Stimulated activated naive CD8-positive, alpha-beta T cell treated with anti-CD3 and anti-CD28 coated beads, Interleukin-15, Interleukin-2, amounts not matched to agents 100 U/mL and 50 U/mL, for 24 hours (primary cell): ENCODE measurements at places on chromosomes 16 and 17.

GRCh38 chr17:57135789-57136291 is 50.8 kb downstream of the AKAP1 start:
- no peak for DNase-seq

GRCh38 chr16:77599793-77600415 is 122.4 kb upstream of the NUDT7 start:
- DNase-seq = peak; percentile 22

- DNase-seq = no peak
Measured at GRCh38 chr17:29958947-29959657, 17.7 kb downstream of the EFCAB5 start.

GRCh38 chr16:47643323-47644000 is 182.3 kb downstream of the PHKB start:
- DNase-seq = no peak

DNA sequence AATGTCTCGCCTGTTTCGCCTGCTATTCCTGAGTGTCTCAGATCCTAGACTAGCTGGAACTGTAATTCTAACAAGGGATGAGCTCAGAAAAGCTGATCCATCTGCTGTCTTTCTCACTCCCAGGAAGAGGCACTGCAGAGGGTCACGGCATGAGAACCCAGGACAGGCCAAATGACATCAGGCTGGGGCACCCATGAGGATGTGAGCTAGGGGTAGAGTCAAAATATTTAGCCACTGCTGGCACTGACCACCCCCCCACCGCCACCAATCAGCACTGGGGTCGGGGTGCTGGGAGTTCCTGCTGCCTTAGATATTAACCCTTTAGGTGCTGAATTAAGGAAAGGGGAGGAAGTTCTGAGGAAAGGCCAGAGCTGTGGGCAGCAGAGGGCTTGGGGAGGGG is 112.4 kb downstream of the IRX3 start:
- DNase-seq = no peak

GRCh38 chr17:6526362-6527152 is 29.8 kb downstream of the PITPNM3 start:
- no peak for DNase-seq

DNA sequence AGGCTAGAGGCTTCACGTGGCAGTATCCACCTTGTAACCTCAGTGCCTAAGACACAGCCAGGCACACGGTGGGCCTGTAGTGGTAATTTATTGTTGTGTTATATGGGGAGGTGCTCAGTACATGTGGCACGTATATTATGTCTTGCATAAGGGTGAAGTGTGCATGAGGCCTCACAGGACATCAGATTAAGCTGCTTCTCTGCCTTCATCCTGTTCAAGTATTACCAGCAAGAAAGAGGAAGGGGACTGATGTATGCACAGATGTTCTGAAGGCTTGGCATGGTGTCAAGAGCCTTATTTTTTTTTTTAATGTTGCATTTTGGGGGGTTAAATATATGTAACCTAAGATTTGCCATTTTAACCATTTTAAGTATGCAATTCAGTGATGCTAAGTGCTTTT is 71.6 kb downstream of the ABCC1 start:
- no peak for DNase-seq

DNA sequence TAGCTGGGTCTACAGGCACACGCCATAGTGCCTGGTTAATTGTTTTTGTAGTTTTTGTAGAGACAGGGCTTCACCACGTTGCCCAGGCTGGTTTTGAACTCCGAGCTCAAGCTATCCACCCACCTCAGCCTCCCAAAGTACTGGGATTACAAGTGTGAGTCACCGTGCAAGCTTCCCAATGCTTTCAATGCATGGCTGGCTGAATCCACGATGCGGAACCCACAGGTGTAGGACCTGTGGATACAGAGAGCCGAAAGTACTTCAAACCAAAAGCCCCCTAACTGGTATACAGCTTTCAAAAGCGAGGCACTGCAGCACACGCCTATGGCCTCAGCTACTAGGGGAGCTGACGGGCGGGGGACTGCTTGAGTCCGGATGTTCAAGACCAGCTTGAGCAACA is 44.8 kb downstream of the METTL16 start:
- DNase-seq = no peak

DNA sequence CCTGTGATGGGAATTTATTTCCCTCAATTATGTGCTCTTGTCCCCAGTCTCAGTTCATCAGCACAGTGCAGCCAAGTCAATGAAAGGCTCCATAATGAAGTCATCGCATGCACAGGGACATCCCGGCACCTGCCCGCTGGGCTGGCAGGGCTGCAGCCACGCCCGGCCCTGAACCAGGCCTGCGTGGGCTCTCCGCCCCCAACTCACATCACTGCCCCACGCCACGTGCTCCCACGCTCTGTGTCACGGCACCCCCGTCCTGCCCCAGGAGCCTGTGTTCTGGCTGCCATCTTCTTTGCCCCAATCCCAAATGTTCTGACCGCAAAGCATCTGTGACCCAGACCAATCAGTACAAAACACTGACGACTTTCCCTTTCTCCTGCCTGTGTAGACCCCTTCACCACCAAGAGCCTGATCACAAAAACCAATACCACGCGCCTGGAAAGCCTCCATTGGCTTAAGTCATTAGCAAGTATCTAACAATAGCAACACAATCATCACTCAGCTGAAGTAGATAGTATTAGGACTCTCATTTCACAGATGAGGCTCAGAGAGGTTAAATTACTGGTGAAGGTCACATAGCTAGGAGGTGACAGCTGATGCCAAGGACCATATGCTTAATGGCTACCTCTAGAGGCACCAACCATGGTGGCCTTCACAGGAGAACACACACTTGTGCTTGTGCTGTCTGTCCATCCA is 202.5 kb downstream of the ZFHX3 start:
- no peak for DNase-seq

DNA sequence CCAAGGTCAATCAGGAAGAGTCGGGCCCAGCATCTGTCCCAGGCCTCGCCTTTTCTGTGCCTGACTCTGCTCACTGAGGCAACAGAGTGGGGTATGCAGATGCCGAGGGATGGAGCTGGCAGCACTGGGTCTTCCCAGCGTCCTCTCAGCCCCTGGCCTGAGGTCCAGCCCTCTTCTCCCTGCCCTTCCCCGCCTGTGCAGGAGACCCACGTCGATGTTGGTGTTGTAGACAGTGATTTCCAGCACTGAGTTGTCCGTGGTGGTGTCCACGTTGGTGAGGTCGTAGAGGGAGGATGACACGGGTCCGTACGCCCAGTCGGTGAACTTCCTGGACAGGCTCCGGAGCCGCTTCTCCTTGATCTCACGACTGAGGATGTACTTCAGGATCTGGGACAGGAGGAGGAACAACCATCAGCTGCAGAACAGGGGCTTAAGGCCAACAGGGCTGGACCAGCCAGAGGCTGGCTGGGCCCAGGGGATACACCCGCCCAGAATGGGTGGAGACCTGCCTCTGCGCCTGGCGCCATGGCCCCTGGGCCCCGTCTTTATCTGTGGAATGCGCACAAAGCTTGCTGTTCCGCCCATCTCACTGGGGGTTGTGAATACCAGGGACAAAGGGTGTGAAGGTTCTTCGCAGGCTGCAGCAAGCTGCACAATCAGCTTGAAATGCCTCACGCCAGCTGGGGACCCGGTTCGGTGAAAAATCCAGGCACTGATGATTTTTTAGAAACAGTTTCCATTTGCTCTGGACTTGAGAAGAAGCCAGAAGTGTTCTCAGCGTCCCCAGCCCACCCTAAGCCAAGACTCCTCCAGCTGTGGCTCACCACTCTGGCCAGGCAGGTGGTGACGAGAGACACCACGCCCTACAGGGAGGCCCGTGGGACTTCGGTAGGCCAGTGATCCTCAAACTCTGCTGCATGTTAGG is 27.5 kb downstream of the TRPV3 start:
- no peak for DNase-seq

GRCh38 chr17:34252444-34253138 is 2.5 kb upstream of the CCL2 start:
- no peak for DNase-seq

- no peak for DNase-seq
Measured at GRCh38 chr16:76665571-76666275, 388.5 kb downstream of the CNTNAP4 start.

DNA sequence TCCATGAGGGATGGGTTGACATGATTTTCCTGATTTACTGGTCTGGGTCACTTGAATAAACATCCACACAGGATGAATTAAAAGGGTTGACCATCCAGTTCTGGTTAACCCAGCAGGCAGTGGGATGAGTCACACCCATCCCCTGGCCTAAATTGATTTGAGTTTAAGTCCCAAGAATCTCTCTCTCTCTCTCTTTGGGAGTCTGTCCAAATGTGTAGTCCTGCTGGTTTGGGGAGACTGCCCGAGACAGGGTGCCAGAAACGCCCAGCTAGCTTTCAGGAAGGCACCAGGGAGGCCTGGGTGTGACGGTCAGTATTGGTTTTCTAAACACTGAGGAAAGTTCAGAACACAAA is 38.8 kb downstream of the SCPEP1 start:
- DNase-seq = no peak

GRCh38 chr17:68532826-68533225 is 20.6 kb downstream of the PRKAR1A start:
- no peak for DNase-seq

GRCh38 chr17:60864708-60865005 is 187.0 kb downstream of the BCAS3 start:
- DNase-seq = no peak

DNA sequence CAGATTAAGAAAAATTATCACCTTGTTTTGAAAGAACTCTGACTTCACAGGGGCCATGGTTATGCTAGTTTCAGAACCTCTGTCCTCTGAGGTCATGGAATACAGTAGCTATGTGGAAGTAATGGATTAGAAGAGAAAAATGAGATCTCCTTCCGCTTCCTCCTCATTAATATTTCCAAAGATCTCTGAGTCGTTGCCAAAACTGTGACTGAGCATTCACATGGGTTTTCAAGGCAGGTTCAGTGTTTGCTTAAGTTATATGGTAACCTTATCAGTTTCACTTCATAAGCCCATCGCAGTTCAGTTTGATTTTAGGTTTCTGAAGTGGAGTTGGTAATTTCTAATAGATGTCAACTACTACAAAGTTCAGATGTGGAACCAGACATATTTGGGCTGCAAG is 321.2 kb upstream of the SOX9 start:
- no peak for DNase-seq

GRCh38 chr16:85936816-85937215 is 37.9 kb downstream of the IRF8 start:
- DNase-seq = no peak

DNA sequence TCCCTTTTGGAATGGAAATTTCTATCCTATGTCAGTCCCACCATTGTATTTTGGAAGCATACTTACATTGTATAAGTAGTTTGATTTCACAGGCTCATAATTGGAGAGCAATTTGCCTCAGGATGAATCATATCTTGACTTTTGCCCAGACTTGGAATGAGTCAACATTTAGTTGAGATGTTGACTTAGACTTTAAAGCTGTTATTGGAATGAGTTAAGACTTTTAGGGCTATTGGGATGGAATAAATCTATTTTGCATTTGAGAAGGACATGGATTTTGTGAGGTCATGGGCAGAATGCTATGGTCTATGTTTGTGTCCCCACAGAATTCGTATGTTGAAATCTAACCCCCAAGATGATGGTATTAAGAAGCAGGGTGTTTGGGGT is 12.2 kb upstream of the ZNF594 start:
- no peak for DNase-seq

- DNase-seq = no peak
Measured at GRCh38 chr16:629833-630248, 944 bp upstream of the WFIKKN1 start.
